Smooth muscle cell of bladder (primary cell): ENCODE measurements at places on chromosomes 7 and 10. TPM values are rescaled to one million over a fixed set of nuclear protein-coding genes. Genes with fewer than 3 reads are reported as not detected.

The CALHM3 gene
- not detected in 2 replicates for total RNA-seq

The PON3 gene
- total RNA-seq, result not detected in 2 replicates

The IL2RA gene
- total RNA-seq, result not detected in 2 replicates

The HOXA6 gene
- total RNA-seq, result 3.4 and 4.4 TPM in 2 replicates

The PKD2L1 gene
- total RNA-seq, result not detected in 2 replicates

The HHEX gene
- 2.9 and 5.3 TPM in 2 replicates for total RNA-seq

The ASB4 gene
- total RNA-seq, result under 0.01 TPM in 1 of 2 replicates, not detected in the other

The JAZF1 gene
- total RNA-seq, result 11.7 and 12.2 TPM in 2 replicates

The AKR1C8 gene
- not detected in 2 replicates for total RNA-seq

The CFAP69 gene
- 7.7 and 10.4 TPM in 2 replicates for total RNA-seq

The TMEM270 gene
- not detected in 2 replicates for total RNA-seq

The OR6V1 gene
- total RNA-seq, result not detected in 2 replicates

The CTAGE8 gene
- 0.28 TPM in 1 of 2 replicates, not detected in the other for total RNA-seq

The LDB1 gene
- 45.2 and 52.0 TPM in 2 replicates for total RNA-seq

The LYZL2 gene
- total RNA-seq, result not detected in 2 replicates

The PPP1R3C gene
- 146 and 190 TPM in 2 replicates for total RNA-seq

The GTF2IRD2 gene
- total RNA-seq, result 10.7 and 14.6 TPM in 2 replicates

The UCMA gene
- not detected in 2 replicates for total RNA-seq

The FOXI2 gene
- total RNA-seq, result not detected in 2 replicates

The GPR37 gene
- 3.3 and 3.8 TPM in 2 replicates for total RNA-seq

The ACADSB gene
- 6.8 and 8.0 TPM in 2 replicates for total RNA-seq

The ERVW-1 gene
- 0.09 TPM in 1 of 2 replicates, not detected in the other for total RNA-seq

The GBX1 gene
- not detected in 2 replicates for total RNA-seq

The ADRA2A gene
- total RNA-seq, result under 0.01 and 0.18 TPM in 2 replicates

The SLC39A12 gene
- total RNA-seq, result not detected in 2 replicates

The METTL2B gene
- total RNA-seq, result 30.9 and 36.4 TPM in 2 replicates

The NODAL gene
- total RNA-seq, result not detected in 2 replicates

The KLF14 gene
- 0.09 TPM in 1 of 2 replicates, not detected in the other for total RNA-seq

The CYP3A7 gene
- total RNA-seq, result 0.14 and 0.46 TPM in 2 replicates

The RADIL gene
- 0.46 and 0.57 TPM in 2 replicates for total RNA-seq

The PNLIPRP2 gene
- total RNA-seq, result not detected in 2 replicates

The FBXL13 gene
- 2.3 and 3.1 TPM in 2 replicates for total RNA-seq

The NKX2-3 gene
- not detected in 2 replicates for total RNA-seq

The FBXL15 gene
- total RNA-seq, result 6.7 and 7.9 TPM in 2 replicates

The WDFY4 gene
- total RNA-seq, result not detected in 2 replicates

The MRC1 gene
- total RNA-seq, result under 0.01 TPM in 2 replicates

The CLEC5A gene
- not detected in 2 replicates for total RNA-seq

The CALML3 gene
- total RNA-seq, result under 0.01 TPM in 1 of 2 replicates, not detected in the other

The OR2A1 gene
- not detected in 2 replicates for total RNA-seq

The ACTL6B gene
- not detected in 2 replicates for total RNA-seq

The MBL2 gene
- not detected in 2 replicates for total RNA-seq

The GDF2 gene
- not detected in 2 replicates for total RNA-seq

The LRRN3 gene
- 0.85 and 2.1 TPM in 2 replicates for total RNA-seq

The ZNF655 gene
- 42.6 and 45.9 TPM in 2 replicates for total RNA-seq

The C10orf62 gene
- total RNA-seq, result 0.14 TPM in 1 of 2 replicates, not detected in the other

The AZGP1 gene
- total RNA-seq, result 0.09 TPM in 1 of 2 replicates, not detected in the other

The OR2A42 gene
- total RNA-seq, result under 0.01 TPM in 1 of 2 replicates, not detected in the other

The CLRN3 gene
- total RNA-seq, result not detected in 2 replicates

The RTKN2 gene
- 0.83 and 1.00 TPM in 2 replicates for total RNA-seq

The AKR1D1 gene
- total RNA-seq, result not detected in 2 replicates

The KCNK18 gene
- total RNA-seq, result not detected in 2 replicates

The TRIP6 gene
- total RNA-seq, result 64.0 and 71.9 TPM in 2 replicates

The NXPH1 gene
- total RNA-seq, result not detected in 2 replicates

The FGF8 gene
- total RNA-seq, result not detected in 2 replicates

The CALD1 gene
- total RNA-seq, result 649 and 694 TPM in 2 replicates

The IKZF1 gene
- not detected in 2 replicates for total RNA-seq

The IFRD1 gene
- total RNA-seq, result 69.7 and 74.2 TPM in 2 replicates

The POLR2J2 gene
- total RNA-seq, result 2.1 and 3.9 TPM in 2 replicates
